ENCODE measurements at places on chromosomes 6 and 20.

DNA sequence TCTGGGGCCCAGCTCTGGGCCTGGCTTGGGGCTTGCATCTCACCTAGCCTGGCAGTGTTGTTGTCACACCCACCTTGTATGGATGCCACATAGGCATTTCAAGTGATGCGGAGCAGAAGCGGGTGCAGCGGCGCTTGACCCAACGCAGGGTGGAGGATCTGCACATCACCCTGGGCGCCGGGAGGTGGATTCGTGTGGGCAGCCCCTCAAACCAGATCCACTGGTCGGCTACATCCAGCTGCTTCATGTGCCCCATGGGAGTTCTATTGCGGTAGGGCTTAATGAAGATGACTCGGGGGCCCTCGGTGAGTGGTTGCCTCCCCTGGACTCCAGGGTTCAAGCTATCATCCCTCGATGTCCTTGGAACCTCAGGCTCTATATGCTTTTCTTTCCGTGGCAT is 3.2 kb downstream of the TP53TG5 start:
- no peak for DNase-seq

- DNase-seq = no peak
Observed at GRCh38 chr6:141688916-141689315, 443.8 kb upstream of the GJE1 start.

- no peak for DNase-seq
Observed at GRCh38 chr6:166772518-166772917, 145.5 kb upstream of the RPS6KA2 start.

DNA sequence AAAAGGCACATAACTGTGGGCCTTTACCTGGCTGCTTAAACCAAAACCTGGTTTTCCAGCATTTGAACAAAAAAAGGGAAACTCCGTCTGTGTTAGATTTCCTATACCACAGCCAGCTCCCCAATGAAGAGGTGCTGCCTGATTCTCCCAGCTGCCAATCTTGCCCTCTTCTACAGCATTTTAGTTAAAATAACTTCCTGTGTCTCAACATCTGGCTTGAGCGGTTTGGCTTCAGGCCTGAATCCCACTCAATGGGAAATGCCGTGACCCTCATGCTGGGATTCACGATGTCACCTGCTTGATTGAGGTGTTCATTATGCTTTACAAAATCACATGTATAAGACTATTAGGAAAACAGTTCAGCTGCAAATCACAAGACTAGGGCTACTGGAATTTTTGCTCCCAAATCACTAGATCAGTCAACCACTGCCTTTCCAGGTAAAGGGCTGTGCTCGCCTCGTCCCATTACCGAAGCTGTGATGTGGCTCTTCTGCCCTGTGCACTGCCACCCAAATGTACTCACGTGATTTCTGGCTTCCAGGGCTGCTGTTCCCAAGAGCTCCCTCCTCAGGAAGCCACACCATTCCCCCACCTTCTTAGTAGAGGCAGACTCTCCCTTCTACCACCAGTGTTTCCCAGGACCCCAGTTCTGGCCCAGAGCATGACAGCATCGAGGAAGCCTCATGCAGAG is 94.6 kb downstream of the PSMG4 start:
- no peak for DNase-seq

- DNase-seq = peak; percentile 88
Observed at GRCh38 chr6:159106627-159107241, 61.9 kb upstream of the TAGAP start.

DNA sequence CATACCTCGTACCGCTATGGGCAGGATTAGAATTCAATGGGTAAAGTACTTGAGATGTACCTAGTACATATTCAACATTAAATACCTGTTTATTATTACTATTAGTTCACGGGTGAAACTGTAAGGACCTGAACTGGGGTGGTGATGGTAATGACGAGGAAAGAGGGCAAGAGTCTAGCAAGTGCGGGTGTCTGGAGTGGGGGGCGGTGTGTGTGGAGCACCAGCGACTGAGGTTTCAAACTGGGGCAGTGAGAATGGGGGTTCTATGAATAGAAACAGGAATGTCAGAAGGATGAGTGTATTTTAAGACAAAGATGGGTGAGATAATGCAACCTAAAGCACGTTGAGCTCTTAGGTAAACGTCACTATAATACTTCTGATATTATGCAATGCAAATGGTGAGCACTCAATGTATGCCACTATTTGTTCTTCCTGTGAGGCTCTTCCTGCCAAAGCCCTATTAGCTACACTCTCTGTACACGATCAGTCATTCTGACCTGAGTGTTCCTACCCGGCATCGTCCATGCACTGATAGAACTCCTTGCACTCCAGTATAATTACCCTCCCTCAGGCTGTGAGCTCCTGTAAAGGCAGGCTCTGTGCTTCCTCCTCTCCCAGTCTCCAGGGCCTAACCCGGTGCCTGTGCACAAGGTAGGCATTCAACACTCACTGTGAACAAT is 55.0 kb downstream of the ALDH5A1 start:
- DNase-seq = no peak

DNA sequence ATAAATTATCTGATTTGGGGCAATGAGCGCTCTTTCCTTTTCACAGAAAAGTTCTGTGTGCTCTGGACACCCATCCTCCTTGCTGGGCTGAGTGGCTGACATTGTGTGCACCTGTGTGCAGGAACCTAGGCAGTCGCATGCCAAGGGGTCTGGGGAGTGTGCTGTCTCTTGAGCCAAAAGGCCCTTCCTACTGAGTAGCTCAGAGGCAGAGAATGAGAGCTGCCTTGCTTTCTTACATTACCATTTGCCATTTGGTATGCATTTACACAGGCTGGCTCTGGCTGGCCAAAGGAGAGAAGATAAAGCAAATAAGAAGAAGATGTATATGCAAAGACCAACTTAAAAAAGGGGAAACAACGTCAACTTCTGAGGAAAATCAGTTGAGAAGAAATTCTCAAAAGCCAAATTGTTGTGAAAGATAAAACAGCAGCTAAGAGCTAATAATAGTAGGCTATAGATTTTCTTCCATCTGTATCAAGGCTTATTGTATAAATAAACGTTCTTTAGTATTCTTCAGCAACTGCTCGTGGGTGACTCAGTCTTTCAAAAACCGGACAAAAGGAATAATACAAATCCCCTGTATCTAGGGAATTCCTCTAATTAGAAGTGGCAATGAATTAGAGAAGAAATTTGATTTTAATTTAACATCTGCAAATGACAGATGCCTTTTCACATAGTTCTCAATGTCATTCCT is 121.9 kb downstream of the INSM1 start:
- DNase-seq = no peak

DNA sequence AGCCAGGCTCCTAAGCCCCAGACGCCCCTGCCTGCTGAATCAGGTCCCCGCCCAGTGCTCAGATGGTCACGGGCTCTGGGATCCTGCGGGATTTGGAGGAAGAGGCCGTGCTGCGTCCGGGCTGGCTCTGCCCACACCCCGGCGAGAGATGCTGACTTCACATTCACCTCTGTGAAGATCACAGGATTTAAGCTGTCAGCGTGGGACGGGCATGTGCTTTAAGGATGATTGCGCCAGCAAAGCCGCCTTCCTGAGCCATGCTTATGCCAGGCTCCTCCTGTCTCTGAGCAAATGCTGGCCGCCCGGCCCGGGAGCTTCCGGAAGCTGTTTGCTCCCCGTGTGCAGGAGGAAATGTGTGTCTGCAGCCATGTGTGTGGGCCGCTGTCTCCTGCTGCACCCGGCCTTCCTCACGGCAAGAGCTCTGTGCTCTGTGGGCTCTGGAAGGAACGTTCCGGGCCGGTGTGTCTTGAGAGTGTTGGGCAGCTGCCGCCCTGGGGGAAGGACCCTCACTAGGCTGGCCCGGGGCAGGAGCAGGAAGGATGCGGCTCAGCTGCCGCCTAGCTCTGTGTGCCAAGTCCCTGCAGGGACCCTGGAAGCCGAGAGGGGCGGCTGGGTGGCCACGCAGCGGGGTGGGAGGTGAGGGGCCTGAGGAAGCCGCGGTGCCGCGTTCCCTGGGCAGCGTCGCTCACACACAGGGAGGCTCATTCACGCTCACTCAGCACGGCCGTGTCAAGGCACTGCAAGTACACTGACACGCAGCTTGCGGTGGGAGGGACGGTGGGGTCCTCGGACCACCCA is 19.0 kb upstream of the BHLHE23 start:
- DNase-seq = peak; percentile 57

DNA sequence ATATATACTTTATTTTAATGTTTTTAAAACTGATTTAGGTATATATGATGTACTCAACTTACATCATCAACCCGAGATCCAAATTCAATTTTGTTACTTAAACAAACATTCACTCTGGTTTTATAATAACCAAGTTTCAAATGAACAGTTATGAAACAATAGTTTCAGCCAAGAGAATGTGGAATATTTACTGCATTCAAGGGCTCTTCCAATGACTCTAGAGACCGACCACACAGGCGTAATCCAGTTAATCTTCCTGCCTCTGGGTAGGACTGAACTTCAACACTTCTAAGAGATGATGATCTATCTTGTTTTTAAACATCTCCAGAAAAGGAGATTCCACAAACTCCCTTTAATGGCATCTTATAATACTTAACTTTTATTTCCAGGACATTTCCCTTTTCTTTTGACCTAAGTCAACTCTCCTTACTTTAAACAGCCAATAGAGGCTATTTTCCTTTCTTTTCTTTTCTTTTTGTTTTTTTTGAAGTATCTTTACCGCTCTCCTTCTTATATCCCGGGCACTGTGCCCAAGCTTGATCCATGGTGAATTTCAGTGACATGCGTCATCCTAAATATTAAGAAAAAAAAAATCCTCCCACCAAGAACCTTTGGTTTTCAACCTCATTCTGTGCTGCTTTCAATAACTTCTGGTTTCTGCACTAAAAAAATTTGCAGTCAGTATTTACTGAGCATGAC is 110.1 kb downstream of the KIF13A start:
- DNase-seq = no peak

- DNase-seq = no peak
Observed at GRCh38 chr6:25132934-25133333, 146.2 kb upstream of the CARMIL1 start.
